ENCODE measurements at places on chromosomes 11 and 22. TPM values are rescaled to one million over a fixed set of nuclear protein-coding genes. Genes with fewer than 3 reads are reported as not detected.

Gene PHF21B
- total RNA-seq: not detected

Gene CYTH4
- 0.38 TPM for total RNA-seq

DNA sequence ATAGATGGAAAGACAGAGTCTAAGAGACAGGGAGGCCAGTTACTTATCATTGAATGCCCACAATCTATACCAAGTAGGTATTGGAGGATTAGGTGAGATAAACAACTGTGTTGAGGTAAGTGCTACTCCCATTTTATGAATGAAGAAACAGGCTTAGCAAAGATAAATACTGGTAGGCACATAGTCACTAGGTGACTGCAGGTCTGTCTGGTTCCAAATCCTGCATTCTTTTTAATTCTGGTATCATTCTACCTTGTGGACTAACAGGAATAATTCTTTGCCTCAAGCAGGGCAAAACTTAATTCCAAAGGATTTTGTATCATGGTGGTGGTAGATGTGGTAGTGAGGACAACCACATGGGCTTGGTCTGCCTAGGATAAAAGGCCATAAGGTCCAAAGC, 28.4 kb downstream of the RNF169 start:
- no peak for DNase-seq

DNA sequence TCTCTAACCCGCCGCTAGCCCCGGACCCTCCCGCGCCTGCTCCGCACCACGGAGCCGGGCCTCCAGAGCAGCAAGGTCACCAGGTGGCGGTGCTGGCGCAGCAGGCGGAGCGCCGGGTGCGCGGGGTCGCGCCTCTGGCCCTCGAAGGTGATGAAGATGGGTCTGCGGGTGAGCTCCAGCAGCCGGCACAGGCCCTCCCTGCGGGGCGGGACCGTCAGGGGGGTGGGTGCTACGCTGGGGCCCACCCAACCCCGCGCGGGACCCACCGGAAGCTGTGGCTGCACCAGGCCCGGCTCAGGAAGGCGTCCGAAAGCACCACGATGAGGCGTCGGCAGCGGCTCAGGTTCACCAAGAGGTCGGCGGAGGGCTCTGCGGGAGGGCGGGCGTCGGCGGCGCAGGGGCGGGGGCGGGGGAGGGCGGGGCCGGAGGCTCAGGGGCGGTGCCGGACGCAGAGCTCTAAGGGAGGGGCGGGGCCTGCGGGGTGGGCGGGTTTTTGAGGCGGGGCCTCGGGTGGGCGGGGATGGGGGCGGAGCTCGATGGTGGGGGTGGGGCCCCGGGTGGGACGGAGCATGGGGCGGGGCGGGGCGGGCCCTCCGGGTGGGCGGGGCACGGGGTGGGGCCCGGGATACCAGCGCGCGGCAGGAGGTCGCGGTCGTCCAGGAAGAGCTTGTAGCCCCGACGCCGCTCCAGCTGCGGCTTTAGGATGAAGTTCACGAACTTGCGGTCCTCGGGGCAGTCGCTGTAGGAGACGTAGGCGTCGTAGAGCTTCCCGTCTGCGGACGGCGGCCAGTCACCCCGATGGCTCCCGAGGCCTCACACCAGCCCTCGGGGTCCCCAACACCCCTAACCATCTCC, 7.8 kb downstream of the SIGIRR start:
- no peak for DNase-seq

GRCh38 chr11:79437981-79438630, 2.7 kb downstream of the TENM4 start:
- DNase-seq: no peak

GRCh38 chr11:57216463-57216862, 20.6 kb downstream of the APLNR start:
- no peak for DNase-seq

DNA sequence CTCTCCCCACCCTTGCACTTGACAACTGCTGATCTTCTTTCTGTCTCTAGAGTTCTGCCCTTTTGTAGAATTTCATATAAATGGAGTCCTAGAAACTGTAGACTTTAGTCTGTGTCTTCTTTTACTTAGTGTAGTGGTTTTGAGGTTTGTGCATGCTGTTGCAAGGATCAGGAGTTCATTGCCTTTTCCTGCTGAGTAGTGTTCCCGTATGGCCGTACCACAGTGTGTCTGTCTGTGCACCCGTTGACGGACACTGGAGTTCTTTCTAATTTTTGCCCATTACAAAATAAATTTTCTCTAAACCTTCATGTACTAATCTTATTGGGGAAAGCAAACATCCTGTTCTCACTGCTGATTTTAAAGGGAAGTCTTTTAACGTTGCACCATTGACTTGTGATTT, 138.1 kb downstream of the TBC1D22A start:
- DNase-seq: no peak

Measured in Calu3 (cell line).